AML-193 (cell line): ENCODE measurements at places on chromosomes 7 and 10.

DNA sequence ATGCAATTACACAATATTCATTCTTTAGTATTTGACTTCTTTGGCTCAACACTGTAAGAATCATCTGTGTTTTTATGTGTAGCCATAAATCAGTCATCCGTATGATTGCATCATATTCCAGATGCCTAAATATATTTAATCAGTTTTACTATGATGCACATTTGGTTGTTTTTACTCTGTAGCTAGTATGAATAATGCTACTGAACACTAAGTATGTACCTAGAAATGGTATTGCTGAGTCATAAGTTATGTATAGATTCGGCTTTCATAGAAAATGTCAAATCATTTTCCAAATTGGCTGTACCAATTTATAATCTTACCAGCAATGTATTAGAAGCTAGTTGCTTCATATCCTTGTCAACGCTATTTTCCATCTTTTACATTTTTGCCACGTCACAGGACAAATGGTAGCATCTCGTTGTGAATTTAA is 197.3 kb upstream of the PLXNA4 start:
- DNase-seq = no peak

DNA sequence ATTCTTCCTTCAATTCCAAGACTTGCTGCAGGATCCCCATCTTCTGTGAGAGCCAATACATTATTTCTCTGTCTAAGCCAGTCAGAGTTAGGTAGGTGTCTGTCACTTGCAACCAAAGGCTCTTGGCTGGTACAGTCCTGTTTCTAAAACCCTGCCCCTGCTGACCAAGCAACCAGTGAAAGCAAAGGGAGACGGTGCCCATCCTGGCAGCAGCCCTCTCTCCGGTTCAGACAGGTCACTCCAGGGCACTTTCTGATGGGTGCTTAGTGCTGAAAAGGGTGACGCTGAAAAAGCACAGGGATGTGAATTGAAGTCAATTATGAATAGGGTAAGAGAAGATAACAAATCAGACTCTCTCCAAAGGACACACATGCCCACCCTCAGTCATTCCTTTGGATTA is 37.5 kb downstream of the SPOCK2 start:
- DNase-seq = no peak

GRCh38 chr7:99141841-99142726 is 1.8 kb downstream of the SMURF1 start:
- DNase-seq = peak; percentile 9

DNA sequence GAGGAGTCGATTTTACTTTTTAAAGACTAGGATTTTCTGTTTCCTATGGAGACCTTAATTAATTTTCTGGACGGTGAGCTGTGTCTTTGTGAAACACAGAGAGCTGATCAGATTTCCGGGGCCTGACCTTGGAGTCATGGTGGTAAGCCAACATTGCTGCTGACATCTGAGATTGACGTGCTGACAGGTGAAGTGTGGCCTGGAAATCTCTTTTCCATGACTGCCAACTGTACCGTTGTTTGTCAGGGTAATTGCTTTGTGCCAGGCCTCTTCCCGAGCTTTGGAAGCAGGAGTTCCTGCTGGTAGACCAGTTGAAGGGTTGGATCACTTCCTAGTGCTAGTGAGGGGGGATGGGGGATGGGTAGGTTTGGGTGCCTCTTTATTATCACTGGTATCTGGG is 71.2 kb downstream of the ADRA2A start:
- DNase-seq = no peak

DNA sequence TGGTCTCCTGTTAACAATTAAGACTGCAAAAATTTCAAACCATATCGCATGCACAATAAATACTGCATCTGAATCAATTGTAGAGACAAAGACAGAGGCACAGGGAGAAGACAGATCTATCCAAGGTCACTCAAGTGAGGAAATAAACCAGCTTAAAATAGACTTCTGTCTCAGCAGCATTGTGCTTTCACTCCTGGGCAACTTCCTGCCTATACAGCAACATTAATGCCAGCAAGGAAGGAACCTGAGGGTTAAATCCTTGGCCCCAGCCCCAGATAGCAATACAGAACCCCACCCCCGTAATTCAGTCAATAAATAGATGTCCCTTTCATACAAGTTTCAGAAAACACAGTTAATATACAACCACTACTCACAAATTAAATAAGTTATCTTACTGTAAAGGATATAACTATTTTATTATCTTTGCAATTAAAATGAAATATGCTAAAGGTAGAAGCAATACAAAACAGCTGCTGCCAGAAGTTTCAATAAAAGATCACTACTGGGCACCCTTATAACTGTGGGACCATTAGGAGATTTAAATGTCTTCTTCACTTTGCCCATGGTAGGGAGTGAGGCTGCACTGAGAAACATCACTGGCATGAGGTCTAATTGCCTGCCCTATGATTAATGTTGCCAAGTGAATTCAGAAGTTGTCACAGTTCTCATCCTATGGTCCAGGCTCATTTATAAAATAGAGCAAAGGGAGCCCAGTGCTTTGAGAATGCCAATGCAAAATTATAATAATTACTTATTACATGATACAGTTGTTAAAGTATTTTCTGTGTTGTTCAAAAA is 49.4 kb downstream of the CAV1 start:
- DNase-seq = no peak

DNA sequence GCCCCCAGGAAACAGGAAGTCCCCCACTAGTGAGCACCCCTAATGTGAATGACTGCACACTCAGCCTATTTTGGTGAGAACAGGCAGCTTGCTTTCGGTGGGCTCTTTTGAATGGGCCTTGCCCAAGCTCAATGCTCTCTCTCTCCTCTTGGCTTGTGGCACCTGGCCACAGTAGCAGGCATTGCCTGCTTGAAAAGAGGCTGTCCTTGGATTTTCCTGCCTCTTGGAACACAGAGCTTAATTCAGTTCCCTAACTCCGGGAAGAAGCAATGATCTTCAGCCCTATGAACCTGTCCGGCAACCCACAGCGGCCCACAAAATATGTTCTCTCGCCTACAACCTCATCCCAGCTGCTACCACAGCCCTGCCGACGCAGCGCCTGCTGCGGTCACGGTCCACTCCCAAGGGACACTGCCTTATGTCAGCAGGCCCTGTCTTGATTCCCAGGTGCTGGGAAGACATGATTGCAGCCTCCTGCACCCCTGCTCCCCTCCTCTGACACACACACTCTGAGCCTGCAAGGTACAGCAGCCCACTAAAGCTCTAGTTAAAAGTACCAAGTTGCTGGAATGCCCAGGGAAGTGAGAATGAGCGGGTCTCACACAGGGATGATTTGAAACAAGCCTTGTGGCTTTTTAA is 715.5 kb upstream of the GALNT17 start:
- no peak for DNase-seq

DNA sequence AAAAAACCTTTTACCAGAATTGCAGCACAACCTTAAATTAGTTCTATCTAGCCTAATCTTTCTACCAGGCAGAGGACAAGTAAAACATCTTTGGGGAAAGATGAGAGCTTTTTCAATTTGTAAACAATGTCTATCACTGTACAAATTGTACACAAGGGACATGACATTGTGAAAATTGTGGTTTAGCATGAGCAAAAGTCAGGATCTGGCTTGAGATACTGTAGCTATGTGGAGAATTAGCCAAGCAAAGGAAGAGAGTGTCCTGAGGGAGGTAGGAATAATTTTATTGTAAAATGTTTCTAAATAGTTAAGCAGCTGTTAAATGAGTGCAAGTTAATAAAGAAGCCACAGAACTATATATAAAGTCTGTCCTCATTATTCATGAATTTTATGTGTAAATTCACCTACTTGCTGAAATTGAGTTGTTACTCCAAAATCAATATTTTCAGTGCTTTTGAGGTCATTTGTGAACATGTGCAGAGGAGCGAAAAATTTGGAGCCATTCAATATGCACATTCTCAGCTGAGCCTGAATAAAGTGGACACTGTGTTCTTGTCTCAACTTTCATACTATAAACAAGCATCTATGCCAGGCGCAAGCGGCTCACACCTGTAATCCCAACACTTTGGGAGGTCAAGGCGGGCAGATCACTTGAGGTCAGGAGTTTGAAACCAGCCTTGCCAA is 42.8 kb upstream of the POM121L12 start:
- no peak for DNase-seq

DNA sequence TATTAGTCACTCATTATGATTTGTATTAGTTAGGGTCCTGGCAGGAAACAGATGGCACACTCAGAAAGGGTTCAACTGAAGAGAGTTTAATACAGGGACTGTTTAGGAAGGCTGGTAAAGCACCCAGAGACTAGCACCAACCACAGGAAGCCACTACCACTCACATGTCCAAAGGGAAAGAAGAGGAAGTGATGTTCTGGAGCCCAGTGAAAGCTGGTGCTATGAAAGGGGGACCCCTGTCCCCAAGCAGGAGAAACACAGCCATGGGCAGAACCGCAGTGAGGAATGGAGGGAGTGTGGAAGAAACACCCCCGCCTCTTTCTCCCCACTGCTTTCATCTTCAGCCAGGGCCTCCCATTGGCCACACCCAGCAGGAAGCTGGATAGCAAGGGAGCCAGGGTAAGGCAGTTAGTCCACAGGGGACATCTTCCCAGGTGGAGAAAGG is 3.2 kb upstream of the VSIR start:
- peak; percentile 82 for DNase-seq

GRCh38 chr7:1603346-1604225 is 33.8 kb upstream of the PSMG3 start:
- DNase-seq = no peak

GRCh38 chr7:72161534-72161933 is 250.6 kb downstream of the CALN1 start:
- DNase-seq = no peak

GRCh38 chr10:21160116-21160515 is 263.0 kb upstream of the NEBL start:
- no peak for DNase-seq

- DNase-seq = no peak
Measured at GRCh38 chr10:9579110-9579705, 1438.5 kb upstream of the CELF2 start.

GRCh38 chr7:27661811-27662489 is 733 bp downstream of the HIBADH start:
- no peak for DNase-seq

- DNase-seq = no peak
Measured at GRCh38 chr7:28605427-28606085, 193.2 kb downstream of the CREB5 start.

GRCh38 chr10:77687621-77688020 is 50.0 kb upstream of the KCNMA1 start:
- no peak for DNase-seq

GRCh38 chr7:43522406-43523156 is 60.3 kb upstream of the STK17A start:
- no peak for DNase-seq

DNA sequence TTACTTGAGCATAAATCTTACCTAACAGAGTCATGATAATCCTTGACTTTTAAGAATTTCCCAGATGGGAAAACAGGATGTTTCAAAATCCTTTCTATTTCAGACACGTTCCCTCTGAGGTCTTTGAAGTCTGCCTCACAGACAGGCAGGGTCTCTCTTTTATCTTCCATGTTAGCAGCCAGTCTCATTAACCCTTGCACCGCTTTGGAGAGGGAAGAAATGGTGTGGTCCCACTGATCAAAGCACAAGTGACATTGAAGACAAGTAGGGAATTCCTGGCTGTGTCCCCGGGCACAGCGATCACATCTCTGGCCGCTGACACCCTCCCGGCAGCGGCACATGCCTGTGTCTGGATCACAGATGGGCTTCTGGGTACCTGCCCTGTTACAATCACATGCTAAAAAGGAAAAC is 52.7 kb upstream of the LAMB1 start:
- no peak for DNase-seq

- no peak for DNase-seq
Measured at GRCh38 chr10:88004451-88004850, 141.0 kb downstream of the PTEN start.

DNA sequence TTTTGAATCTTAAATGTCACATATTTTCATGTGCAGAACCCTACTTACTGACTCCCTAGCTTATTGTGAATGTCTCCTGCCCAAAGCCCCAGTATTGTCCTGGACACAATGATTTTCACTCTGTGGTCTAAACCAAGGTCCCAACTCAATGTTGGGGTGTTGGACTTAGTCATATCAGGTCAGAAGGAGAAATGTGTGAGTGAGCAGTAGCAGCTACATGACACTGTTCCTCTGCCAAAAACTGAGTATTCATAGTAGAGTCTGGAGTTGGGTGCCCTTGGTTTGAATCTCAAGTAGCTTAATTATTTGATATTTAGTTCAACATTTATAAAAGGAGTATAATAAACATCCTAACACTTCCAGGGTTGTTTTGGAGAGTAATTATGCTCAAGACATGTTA is 141.0 kb downstream of the CHRM2 start:
- no peak for DNase-seq

DNA sequence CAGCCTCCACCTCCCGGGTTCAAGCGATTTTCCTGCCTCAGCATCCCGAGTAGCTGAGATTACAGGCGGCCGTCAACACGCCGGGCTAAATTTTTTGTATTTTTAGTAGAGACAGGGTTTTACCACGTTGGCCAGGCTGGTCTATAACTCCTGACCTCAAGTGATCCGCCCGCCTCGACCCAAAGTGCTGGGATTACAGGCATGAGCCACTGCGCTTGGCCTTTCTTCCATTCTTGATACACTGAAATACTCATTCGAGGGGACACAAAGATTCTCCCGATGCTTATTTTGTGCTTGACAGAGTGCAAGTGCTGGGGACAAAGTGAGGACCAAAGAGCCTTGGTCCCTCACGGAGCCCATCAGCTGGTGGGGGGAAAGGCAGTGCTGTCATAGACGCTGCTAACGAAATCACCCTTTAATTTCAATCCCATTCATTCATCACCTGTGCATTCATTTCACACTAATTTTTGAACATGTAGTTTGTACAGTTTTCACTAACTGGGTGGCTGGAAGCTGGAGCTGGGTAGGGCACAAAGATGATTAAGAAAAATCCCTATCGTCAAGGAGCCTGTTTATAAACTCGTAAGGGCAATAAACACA is 621 bp upstream of the FAM133B start:
- no peak for DNase-seq

DNA sequence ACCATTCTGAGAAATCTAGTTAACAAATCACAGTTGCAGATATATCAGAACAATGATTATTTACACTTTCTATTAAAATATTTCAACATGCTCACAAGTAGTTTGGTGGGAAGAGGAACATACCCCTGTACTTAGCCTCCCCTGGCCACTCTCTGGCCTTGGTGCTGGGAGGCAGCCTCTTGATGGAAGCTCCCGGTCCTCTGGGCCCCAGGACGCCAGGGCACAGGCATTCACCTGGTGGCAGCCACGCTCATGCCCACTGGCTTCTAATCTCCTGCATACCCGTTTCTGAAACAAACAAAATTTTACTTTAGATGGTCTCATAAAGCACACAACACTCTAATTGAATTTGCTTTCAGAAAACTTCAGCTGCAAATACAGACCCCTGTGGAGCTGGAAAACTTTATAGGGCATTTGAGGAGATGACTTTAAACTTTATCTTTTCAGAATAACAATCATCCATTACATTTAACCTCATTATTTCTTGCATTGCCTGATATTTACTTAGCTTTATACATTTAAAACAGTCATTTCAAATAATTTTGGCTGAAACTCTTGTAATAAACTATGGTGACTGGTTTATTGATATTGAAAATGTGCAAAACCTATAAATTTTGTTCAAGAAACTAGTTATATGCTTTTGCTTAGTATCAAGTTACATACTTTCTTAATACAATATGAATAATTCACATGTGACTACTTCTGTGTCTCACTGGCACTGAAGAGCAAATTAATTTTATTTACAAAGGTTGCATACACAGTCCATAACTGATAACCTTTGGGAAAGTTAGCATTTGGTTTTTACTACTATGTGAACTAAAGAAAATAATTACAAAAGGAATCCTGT is 30.8 kb downstream of the C10orf143 start:
- DNase-seq = no peak
